ENCODE measurements at places on chromosomes 12 and 14.

DNA sequence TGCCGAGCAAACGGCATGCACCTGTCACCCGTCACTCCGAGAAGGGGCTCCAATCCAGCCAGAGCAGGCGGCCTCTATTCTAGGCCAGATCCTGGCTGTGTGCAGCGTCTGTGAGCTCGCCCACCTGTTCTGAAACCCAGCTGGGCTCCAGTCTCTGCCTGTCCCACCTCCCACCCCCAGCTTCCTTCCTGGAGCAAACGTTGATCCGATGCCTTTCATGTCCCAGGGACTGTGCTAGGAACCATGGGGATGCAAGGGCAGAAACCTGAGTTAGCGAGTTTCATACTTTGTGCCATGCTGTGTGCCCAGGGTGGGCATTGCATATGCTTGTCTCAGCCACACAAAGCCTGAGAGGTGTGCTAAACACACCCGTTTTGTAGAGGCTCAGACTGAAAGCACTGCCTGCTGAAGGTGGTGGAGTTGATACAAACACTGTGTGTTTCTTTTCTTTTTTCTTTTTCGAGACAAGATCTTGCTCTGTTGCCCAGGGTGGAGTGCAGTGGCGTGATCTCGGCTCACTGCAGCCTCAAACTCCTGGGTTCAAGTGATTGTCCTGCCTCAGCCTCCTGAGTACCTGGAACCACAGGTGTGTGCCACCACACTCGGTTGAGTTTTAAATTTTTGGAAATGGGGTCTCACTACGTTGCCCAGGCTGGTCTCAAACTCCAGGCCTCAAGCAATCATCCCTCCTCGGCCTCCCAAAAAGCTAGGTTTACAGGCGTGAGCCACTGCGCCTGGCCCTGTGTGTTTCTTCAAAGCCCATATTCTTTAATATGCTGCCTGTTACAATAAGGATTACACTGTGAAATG lies 84.1 kb upstream of the MED13L start:
- no peak for DNase-seq

GRCh38 chr12:38555620-38556591 lies 239.3 kb downstream of the ALG10B start:
- DNase-seq, result no peak

- DNase-seq, result no peak
These were observed 55.1 kb downstream of the CALM1 start for GRCh38 chr14:90451961-90452360.

DNA sequence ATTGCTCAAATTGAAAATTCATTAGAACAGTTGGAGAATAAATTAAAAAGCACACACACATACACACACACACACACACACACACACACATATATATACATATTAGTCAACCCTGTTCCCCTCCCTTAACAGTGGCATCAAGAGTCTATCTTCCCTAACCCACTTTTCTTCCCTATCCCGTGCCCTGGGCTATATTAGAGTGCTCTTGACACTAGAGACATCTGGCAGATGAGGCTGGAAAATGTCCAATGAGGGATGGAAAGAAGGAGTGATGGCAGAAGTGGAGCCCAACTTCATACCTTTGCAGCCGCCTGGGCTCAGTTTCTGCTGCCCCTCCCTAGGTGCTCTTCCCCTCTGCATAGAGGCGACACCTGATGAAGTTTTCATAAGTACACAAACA lies 172.4 kb upstream of the NUDT4 start:
- DNase-seq, result no peak

DNA sequence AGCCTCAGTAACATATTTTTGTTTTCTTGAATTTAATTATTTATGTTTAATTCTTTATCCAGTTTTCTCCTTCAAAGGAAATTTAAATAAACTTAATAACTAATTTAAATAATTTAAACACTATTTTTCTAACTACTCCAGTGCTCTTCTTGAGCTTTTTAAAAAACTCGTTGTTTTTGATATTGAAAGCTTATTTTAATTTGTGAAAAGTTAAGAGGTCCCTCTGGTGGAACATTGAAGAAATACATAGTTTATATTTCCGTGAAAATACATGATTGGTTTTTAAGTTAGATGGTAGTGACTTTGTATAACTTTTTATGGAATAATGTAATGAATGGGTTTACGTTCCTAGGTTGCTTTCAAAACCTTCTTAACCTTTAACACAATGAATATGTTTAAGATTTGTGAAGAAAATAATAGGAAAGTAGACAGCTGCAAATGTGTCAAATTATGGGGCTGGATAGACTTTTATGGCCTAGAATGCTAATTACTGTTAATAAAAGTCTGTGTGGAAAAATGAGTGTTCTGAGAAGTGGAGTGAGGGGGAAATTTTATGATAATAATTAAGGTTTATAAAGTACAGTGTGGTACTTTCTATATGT lies 45.9 kb upstream of the MSRB3 start:
- no peak for DNase-seq

DNA sequence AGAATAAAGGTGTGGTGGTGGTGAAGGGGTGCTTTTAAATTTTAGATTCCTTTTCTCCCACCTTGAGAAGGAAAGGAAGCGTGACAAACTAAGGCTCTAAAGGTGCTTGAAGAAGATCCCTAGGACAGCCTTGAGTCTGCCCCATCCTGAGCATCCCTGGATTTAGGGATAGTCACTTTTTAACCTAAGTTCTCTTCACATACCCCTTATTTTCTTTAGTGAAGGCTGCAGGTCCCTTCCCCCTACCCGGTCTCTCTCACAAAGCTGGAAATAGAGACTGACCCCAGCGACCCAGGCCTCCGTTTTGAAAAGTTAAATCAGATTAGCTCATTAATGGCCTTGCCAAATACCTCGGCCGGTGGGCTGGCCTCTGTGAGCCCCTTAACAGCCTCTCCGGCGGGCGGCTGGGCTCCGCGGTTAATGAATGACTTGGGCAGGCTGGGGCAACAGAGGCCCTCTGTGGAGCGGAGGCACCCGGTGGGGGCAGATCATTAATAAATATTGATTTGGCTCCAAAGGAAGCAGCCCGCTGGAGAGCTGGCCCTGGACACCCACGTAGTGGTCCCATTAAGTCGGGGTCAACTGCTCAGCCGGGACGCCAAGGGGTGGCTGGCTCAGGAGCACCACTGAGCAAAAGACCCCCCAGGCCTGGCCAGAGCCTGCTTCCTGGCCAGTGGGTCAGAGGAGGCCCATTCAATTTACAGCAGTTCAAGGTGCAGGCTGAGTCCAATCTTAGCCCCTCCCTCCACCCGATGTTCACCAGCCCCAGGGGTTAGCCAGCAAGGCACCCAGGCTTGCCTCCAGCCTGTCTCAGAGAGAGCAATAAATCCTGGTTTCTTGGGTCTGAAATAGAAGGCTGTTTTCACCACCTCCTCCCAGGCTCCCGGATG lies 31.8 kb downstream of the PAH start:
- DNase-seq, result no peak

GRCh38 chr14:41167040-41167439 lies 439.6 kb upstream of the LRFN5 start:
- no peak for DNase-seq

DNA sequence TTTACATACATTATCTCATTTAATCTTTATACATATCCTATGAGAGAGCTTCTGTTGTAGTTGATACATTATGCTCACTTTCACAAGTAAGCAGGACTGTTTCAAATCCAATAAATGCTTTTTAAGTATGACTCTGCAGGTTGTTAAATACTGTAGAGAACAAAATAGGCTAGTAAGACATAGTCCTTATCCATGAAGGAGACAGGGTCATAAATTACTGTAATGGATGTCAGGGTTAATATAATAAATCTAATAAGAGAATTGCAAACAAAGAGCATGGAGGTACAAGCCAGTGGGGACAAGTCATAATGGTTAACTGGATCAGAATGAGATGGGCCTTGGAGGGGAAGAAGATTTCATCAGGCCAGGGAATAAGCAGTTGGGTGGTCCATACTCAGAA lies 303.8 kb upstream of the RGS6 start:
- no peak for DNase-seq

GRCh38 chr12:19453961-19454360 lies 14.7 kb downstream of the AEBP2 start:
- DNase-seq, result no peak

DNA sequence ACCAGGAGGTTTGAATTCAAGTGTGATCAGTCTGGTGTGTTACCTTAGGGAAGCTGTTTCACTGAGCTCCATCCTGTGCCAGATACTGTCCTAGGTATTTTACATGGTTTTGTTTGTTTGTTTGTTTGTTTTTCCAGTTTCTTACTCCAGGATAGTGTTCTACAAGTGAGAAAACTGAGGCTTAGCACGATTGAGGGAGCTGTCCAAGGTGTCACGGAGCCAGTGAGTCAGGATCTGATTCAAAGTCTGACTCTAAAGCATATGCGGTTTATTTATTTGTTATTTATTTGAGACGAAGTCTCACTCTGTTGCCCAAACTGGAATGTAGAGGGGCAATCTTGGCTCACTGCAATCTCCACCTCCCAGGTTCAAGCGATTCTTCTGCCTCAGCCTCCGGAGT lies 79.7 kb upstream of the GNG2 start:
- no peak for DNase-seq

Data from HAP-1 (cell line).